ENCODE measurements at places on chromosomes 12 and 14.
A peak's percentile ranks its signal among the peaks of the same experiment; 100 is the strongest.

DNA sequence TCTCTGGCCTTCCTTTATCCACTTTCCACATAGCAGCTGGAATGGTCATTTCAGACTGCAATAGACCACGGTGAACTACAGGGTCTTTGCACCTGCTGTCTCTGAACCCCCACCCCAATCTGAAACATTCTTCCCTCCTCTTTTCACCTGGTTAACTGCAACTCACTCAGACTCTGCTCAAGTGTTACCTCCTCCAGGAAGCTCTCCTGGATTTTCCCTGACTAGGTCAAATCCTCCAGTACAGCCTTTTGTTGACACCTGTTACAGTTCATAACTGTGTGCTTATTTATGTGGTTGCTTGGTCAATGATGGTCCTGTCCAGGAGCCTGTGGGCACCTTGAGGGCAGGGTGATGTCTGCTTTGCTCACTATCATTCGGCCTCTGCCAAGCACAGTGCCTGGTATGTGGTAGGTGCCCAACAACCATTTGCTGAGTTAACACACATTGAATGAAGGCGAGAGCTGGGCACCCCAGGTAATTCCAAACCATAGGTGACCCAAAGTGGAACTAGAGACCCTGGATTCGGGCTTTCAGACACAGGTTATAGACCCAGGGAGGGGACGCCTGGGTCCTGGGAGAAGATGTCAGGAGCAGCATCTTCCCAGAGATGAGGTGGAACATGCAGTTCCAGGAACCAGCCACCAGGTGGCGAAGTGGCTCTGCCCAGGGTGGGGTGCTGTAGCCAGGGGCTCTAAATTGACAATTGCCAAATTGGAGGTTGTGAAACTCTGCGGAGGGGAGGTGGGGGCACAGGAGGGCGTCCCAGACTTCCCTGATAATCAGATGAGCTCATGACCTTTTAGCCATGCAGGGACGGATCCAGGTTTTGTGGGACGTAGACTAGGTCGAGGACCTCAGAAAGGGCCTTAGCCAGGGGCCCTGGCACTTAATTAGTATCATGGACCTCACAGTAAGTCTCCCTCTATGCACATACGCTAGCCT lies 28.1 kb downstream of the TRPV4 start:
- no peak for DNase-seq

- no peak for DNase-seq
Measured at GRCh38 chr14:30990770-30991169, 34.7 kb upstream of the AP4S1 start.

DNA sequence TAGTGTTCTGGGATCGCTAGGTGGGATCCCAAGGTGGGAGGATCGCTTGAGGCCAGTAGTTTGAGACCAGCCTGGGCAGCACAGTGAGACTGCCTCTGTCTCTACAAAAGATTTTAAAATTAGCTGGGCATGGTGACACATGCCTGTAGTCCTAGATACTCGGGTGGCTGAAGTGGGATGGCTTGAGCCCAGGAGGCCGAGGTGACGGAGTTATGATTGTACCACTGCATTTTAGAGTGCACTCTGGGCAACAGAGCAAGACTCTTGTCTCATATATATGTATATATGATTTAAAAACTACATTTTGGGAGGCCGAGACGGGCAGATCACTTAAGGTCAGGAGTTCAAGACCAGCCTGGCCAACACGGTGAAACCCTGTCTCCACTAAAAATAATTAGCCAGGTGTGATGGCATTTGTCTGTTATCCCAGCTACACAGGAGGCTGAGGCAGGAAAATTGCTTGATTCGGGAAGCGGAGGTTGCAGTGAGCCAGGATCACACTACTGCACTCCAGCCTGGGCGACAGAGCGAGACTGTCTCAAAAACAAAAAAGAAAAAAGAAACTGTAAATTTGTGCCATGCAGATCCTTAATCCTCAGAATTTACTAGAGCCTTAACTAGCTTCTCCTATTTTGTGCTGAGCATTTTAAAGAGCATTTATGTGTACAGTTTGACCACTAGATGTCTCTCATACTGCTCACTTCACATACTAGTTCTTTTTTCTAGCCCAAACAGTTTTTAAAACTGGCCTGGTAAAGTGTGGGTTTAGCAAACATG lies 114.8 kb downstream of the MON2 start:
- DNase-seq, result no peak

- peak; percentile 93 for DNase-seq
Measured at GRCh38 chr14:51023964-51024363, 70.9 kb downstream of the TRIM9 start.

- DNase-seq, result no peak
Measured at GRCh38 chr14:83870546-83871270, 1659.2 kb upstream of the FLRT2 start.

DNA sequence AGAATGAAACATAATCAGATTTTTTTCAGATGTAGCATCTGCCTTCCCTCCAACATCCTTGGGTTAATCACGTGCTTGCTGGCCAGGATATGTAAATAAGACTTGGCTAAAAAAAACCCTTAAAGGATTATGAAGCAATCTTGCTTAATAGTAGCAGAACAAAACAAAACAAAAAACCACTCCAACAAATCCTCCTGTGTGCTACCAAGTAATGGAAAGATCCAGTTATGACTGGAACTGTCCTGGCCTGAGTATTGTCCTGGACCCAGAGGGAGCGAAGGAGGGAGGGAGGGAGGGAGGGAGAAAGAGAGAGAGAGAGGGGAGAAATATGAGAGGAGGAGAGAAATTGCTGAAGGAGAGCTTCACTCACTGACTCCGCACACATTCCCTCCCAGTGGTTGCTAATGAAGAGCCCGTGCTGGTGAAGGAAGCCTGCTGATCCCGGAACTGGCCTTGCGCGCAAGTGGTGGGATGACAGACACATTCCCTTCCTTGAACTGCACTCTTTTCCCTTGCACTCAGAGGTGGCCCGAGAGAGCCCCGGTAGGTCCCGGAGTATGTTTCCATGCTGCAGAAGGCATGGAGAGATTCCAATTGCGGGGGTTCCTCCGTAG lies 57.2 kb downstream of the HMGA2 start:
- no peak for DNase-seq

Measured in hippocampal formation (tissue), 2 donors.